ENCODE measurements at places on chromosomes 4 and X. TPM values are rescaled to one million over a fixed set of nuclear protein-coding genes. Genes with fewer than 3 reads are reported as not detected.

FTSJ1 gene
- total RNA-seq, result 98.7 TPM

RNF128 gene
- not detected for total RNA-seq

- no peak for DNase-seq
Observed at GRCh38 chr4:93842601-93843252, 14.2 kb downstream of the ATOH1 start.

CCDC120 gene
- 4.3 TPM for total RNA-seq

MAGEA11 gene
- not detected for total RNA-seq

GRCh38 chrX:9354918-9355317, 109.9 kb upstream of the TBL1X start:
- DNase-seq, result no peak

GRCh38 chrX:39599339-39599738, 498.4 kb downstream of the BCOR start:
- no peak for DNase-seq

- no peak for DNase-seq
Observed at GRCh38 chrX:10099411-10099810, 57.4 kb upstream of the CLCN4 start.

DNA sequence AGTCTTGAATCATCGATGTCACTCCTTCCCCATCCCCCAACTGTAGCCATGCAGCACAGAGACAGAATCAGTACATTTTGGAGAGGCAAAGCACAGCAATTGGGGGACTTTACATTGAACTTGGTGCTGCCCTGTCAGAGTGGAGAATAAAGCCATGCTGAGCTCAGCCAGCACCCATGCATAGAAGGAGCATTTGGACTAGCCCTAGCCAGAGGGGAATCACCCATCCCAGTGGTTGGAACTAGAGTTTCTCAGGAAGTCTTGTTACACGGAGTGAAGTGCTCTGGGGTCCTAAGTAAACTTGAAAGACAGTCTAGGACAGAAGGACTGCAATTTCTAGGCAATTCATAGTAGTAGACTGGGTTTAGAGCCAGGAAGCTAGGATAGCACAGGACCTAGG, 49.6 kb downstream of the STPG2 start:
- no peak for DNase-seq
